ENCODE measurements at places on chromosomes 1 and 21.

DNA sequence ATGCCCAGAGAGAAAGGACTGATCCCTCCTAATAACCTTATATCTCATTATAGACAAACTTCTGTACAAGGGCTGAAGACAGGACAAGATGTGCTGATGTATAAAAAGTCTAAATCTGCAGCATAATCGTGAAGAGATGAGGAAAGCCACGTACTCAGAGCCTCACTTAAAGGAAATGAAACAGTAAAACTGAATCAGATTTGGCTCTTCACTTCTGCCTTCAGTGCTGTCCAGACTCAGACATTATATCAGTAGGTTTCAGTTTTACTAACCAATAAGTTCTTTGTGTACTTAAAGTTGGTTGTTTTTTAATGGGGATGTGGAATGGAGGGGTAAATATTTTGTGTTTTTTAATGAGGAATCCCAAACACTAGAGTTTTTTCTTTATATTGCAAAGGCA lies 45.3 kb upstream of the RGS1 start:
- H3K4me1 ChIP-seq: no peaks in the 10 kb centered on the region
- H3K36me3 ChIP-seq: no peaks in the 10 kb centered on the region
- no peak for DNase-seq

DNA sequence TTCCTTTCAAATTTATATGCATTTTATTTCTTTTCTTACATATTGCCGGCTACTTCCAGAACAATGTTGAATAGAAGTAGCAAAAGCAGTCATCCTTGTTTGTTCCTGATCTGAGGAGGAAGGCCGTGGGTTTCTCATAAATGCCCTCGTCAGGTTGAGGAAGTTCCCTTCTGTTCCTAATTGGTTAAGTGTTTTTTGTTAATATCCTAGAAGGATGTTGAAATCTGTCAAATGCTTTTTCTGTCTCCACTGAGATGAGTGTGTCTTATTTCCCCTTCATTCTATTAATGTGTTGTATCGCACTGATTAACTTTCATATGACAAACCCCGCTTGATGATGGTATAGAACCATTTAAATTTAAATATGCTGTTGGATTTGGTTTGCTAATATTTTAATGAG lies 15.4 kb downstream of the TTLL10 start:
- no peak for DNase-seq
- H3K4me3 ChIP-seq: no peak overlapping the region
- H3K27me3 ChIP-seq: no peaks in the 10 kb centered on the region
- no peaks in the 10 kb centered on the region for H3K4me1 ChIP-seq

DNA sequence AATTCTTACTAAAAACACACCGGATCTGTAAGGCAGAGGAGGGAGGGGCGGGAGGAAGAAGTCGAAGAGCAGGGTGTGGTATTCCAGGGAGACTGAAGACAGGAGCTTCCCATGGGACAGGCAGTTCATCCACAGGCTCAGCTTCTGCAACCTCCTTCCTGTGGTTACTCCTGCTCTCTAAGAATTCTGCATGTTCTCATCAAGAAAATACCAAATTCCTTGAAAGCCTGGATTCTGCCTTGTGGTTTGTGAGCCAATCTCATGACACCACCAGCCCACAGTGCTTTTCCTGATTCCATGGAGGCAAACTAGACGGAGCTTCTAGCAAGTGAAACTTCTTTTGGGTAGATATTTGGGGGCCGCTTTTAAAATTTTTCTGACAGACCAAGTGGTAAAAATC lies 1.1 kb upstream of the ST6GALNAC3 start:
- peaks cover 40% of the 10 kb centered on the region for H3K4me1 ChIP-seq
- H3K27me3 ChIP-seq: peaks cover 6% of the 10 kb centered on the region
- no peak for DNase-seq

- H3K27me3 ChIP-seq: no peaks in the 10 kb centered on the region
- H3K27ac ChIP-seq: no peak overlapping the region
- H3K4me1 ChIP-seq: no peaks in the 10 kb centered on the region
- H3K4me3 ChIP-seq: no peak overlapping the region
- no peak for DNase-seq
Observed at GRCh38 chr1:239635276-239635675, 248.9 kb downstream of the CHRM3 start.

- no peaks in the 10 kb centered on the region for H3K36me3 ChIP-seq
- no peak overlapping the region for H3K4me3 ChIP-seq
- no peaks in the 10 kb centered on the region for H3K4me1 ChIP-seq
- no peaks in the 10 kb centered on the region for H3K27me3 ChIP-seq
Observed at GRCh38 chr1:109501644-109502363, 7.7 kb downstream of the AMIGO1 start.

DNA sequence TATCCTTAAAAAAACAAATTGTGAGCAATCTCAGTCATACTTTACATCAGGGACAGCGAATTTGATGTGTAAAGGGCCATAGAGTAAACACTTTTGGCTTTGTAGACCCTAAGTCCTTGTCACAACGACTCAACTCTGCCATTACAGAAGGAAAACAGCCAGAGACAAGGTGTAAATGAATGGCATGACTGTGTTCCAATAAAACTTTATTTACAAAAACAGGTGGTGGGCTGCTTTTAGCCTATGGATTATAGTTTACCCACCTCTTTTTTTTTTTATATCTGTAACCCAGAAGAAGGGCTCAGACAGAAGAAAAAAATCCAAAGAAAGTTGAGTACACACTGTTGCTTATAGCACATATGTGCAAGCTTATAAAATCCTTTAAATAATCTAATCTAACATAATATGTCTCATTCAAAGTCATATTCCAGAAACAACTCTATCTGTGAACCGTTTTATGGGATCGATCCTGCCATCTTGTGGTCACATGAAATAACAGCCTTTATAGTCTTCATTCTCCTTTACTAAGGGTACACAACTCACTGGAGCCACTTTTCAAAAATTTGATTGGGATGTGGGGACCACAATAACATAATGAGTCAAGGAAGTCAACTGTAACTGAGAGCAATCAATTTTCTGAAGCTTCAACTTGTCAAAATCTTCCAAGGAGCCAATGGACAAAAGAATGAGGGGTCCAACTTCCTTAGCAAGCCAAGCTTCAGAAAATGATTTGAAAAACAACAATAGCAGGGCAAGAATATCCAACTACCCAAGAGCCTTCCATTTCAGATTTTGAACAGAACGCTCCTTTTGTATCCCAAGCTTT lies 142.2 kb upstream of the KRTAP19-8 start:
- H3K36me3 ChIP-seq: no peaks in the 10 kb centered on the region
- H3K4me3 ChIP-seq: no peak overlapping the region
- H3K4me1 ChIP-seq: no peaks in the 10 kb centered on the region
- H3K27ac ChIP-seq: no peak overlapping the region
- peak; percentile 40 for DNase-seq
- no peaks in the 10 kb centered on the region for H3K27me3 ChIP-seq

- no peak overlapping the region for H3K4me3 ChIP-seq
- DNase-seq: no peak
- H3K27ac ChIP-seq: no peak overlapping the region
- no peaks in the 10 kb centered on the region for H3K27me3 ChIP-seq
Observed at GRCh38 chr1:92461364-92462097, 25.2 kb downstream of the GFI1 start.

DNA sequence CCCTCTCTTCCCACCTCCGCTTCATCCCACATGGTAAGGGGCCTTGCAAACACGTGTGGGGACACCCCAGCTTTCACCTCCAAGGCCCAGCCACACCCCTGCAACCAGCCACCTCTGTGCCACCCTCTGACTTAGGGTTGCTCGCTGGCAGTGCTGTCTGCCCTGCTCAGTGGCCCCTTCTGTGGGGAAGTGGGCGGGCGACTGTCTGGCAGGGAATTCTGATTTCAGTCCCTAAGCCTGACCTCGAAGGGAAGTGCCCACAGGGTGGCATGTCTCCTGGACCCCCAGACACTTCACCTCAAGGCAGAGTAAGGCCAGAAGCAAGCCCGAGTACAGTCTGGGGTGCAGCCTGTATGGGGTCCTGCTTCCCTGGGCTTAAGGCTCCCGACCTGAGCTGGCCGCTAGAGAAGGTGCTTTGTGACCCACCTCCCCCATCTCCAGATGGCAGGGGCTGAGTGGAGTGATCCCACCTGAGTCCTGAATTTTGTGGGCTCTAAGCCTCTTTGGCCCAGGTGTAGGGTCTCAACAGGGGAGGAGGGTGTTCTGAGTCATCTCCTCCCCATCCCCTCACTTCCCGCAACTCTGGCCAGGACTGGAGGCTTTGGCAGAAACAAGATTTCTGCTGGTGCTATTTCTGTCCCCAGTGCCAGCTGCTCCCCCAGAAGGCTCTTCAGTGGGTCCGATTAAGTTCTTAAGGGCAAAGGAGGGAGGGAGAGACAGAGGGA lies 7.0 kb downstream of the RD3 start:
- DNase-seq: no peak
- no peaks in the 10 kb centered on the region for H3K27me3 ChIP-seq
- H3K27ac ChIP-seq: no peak overlapping the region
- no peak overlapping the region for H3K4me3 ChIP-seq
- H3K4me1 ChIP-seq: no peaks in the 10 kb centered on the region
- H3K36me3 ChIP-seq: no peaks in the 10 kb centered on the region

- H3K27ac ChIP-seq: no peak overlapping the region
- H3K27me3 ChIP-seq: no peaks in the 10 kb centered on the region
- no peaks in the 10 kb centered on the region for H3K36me3 ChIP-seq
- DNase-seq: no peak
- H3K4me1 ChIP-seq: no peaks in the 10 kb centered on the region
- no peak overlapping the region for H3K4me3 ChIP-seq
Observed at GRCh38 chr1:22978299-22978698, 5.6 kb upstream of the LACTBL1 start.

- H3K4me1 ChIP-seq: no peaks in the 10 kb centered on the region
- H3K4me3 ChIP-seq: no peak overlapping the region
- H3K27me3 ChIP-seq: no peaks in the 10 kb centered on the region
- DNase-seq: no peak
Observed at GRCh38 chr1:43796111-43796581, 88.8 kb downstream of the ST3GAL3 start.

DNA sequence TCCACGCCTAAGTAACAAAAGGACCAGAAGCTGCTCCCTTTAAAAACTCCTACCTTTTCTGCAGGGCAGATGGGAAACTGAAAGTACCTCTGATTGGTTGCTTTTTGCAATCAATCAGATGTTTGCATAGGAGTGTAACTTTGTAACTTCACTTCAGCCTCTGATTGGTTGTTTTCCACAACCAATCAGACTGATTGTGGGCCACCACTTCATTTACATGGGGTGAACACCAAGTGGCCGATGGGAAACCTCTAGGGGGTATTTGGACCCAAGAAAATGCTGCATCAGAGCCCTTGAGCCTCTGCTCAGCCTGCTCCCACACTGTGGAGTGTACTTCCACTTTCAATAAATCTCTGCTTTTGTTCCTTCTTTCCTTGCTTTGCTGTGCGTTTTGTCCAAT lies 32.8 kb upstream of the CD1D start:
- no peaks in the 10 kb centered on the region for H3K36me3 ChIP-seq
- H3K27ac ChIP-seq: no peak overlapping the region
- no peak overlapping the region for H3K4me3 ChIP-seq
- no peak for DNase-seq

GRCh38 chr1:43305461-43305860 lies 4.7 kb downstream of the TIE1 start:
- no peak overlapping the region for H3K27ac ChIP-seq
- H3K27me3 ChIP-seq: no peaks in the 10 kb centered on the region
- H3K36me3 ChIP-seq: no peaks in the 10 kb centered on the region
- H3K4me1 ChIP-seq: no peaks in the 10 kb centered on the region
- no peak overlapping the region for H3K4me3 ChIP-seq

GRCh38 chr1:46983830-46984586 lies 39.5 kb upstream of the CYP4X1 start:
- no peak overlapping the region for H3K4me3 ChIP-seq
- H3K27me3 ChIP-seq: no peaks in the 10 kb centered on the region
- DNase-seq: no peak
- no peaks in the 10 kb centered on the region for H3K36me3 ChIP-seq
- H3K27ac ChIP-seq: no peak overlapping the region

- H3K36me3 ChIP-seq: no peaks in the 10 kb centered on the region
- no peak overlapping the region for H3K4me3 ChIP-seq
- H3K27me3 ChIP-seq: no peaks in the 10 kb centered on the region
- H3K4me1 ChIP-seq: peaks cover 5% of the 10 kb centered on the region
Observed at GRCh38 chr1:207079706-207080241, 8.9 kb upstream of the C4BPB start.

GRCh38 chr1:11380500-11380899 lies 98.5 kb upstream of the DISP3 start:
- H3K27me3 ChIP-seq: no peaks in the 10 kb centered on the region
- H3K4me1 ChIP-seq: no peaks in the 10 kb centered on the region
- H3K27ac ChIP-seq: no peak overlapping the region
- DNase-seq: no peak
- no peak overlapping the region for H3K4me3 ChIP-seq

- no peak overlapping the region for H3K4me3 ChIP-seq
- H3K36me3 ChIP-seq: no peaks in the 10 kb centered on the region
- no peak for DNase-seq
- H3K27ac ChIP-seq: no peak overlapping the region
Observed at GRCh38 chr21:24716281-24716918, 890.9 kb downstream of the MRPL39 start.

DNA sequence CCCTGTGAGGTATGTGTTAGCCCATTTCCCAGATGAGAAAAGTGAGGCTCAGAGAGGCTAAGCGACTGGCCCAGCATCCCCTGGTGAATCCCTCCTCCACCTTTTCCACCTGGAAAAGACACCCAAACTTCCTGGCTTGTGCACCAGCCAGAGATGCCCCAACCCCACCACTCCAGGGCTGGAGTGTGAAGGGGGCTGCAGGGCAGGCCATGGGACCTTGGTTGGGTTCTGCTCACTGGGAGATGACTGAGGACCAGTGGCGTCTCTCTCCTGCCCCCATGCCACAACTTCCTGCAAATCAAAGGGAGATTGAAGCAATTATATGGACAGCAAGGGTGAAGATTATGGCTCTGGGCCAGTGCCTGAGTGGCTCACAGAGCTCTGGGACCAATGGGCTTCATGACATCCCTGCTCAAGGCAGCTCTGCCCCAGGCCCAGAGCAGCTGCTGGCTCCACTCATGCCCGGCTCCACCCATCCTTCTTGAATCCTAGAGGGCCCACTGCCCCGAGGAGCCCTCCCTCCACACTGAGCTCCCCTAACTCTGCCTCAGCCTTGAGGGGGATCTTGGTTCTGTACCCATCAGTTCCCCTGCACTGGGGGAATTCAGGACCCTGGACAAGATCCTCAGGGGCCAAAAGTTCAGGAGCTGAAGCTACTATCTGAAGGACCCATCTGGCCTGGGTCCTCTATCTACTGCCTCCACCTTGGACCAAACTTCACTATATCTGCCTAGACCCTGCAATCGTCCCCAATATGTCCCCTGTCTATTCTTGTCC lies 416.9 kb downstream of the PTPRU start:
- H3K36me3 ChIP-seq: no peaks in the 10 kb centered on the region
- DNase-seq: no peak
- no peaks in the 10 kb centered on the region for H3K4me1 ChIP-seq
- no peaks in the 10 kb centered on the region for H3K27me3 ChIP-seq
- no peak overlapping the region for H3K4me3 ChIP-seq
- H3K27ac ChIP-seq: no peak overlapping the region

GRCh38 chr21:45448810-45449657 lies 44.1 kb downstream of the COL18A1 start:
- H3K4me3 ChIP-seq: no peak overlapping the region
- no peak for DNase-seq
- no peak overlapping the region for H3K27ac ChIP-seq
- H3K36me3 ChIP-seq: no peaks in the 10 kb centered on the region
- peaks cover 4% of the 10 kb centered on the region for H3K4me1 ChIP-seq

All from tibial nerve (tissue), 4 donors.